ENCODE measurements at places on chromosomes 6 and 20.

GRCh38 chr6:113909224-113909856 is 52.2 kb downstream of the MARCKS start:
- DNase-seq = no peak

- DNase-seq = peak; percentile 85
These were observed 24.5 kb downstream of the ILRUN start for GRCh38 chr6:34671801-34672656.

DNA sequence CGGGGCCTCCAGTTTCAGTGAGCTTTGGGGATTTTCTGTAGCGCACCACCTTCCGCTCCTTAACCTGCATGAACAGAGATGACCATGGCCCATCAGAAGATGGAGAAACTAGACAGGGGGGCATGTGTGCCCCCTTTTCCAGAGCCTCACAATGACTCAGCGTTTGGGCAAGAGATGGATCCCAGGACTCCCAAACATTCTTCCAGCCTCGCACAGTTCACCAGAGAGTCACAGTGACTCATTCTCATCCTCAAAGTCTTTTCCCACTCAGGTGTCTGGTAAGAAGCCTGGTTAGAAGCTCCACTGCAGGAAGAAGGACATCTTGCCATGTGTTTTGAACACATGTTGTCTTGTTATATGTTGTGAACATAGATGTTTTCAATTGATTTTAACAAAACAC is 76.2 kb upstream of the FRMD1 start:
- DNase-seq = no peak

DNA sequence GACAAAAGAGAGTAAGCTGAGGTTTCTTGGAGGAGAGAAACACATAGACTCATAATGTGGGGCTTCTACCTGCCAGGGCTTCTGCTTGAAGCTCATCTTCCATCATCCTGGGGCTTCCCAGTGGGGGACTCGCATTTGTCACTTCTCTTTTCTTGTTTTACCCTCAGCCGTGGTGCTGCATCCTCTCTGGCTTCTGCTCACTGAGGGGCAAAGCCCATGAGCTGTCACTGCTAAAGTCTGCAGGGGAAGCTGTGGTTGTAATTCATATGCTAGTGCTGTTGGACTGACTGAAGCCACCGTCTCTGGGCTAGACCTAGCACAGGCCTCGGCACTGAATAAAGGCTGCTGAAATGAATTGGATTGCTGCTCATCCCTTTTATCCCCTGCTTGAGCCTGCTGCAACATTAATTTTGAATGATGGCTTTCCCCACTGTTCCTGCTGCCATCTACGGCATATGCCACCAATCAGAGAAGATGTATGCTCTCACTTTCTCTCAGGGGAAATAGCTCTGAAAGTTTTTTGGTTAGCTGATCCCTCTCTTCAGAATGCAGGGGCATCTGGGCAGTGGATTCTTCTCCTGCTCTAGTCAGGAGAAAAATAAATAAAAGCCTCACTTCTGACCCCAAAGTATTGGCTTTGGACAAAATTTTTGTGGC is 568.4 kb upstream of the MAP3K7 start:
- DNase-seq = no peak

DNA sequence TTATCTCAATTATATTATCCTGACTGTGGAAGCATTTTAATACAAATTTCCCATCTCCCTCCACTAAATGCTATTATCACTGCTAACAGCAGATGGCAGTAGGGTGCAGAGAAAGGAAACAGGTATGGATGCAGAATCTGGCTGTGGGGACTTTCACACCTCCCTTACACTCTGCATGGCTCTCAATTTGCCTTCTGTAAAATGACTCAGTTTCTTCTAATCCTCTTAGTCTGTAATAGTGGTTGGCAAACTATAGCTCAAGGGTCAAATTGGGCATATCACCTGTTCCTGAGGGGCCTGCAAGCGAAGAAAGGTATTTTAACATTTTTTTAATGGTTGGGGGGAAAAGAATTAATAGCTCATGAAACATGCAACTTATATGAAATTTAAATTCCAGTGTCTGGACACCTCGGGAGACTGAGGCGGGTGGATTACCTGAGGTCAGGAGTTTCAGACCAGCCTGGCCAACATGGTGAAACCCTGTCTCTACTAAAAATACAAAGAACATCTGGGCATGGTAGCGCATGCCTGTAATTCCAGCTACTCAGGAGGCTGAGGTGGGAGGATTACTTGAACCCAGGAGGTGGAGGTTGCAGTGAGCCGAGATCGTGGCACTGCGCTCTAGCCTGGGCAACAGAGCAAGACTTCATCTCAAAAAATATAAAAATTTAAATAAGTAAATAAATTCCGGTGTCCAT is 83.5 kb downstream of the ZMYND8 start:
- peak; percentile 64 for DNase-seq

GRCh38 chr6:37365791-37366190 is 12.0 kb downstream of the RNF8 start:
- no peak for DNase-seq

DNA sequence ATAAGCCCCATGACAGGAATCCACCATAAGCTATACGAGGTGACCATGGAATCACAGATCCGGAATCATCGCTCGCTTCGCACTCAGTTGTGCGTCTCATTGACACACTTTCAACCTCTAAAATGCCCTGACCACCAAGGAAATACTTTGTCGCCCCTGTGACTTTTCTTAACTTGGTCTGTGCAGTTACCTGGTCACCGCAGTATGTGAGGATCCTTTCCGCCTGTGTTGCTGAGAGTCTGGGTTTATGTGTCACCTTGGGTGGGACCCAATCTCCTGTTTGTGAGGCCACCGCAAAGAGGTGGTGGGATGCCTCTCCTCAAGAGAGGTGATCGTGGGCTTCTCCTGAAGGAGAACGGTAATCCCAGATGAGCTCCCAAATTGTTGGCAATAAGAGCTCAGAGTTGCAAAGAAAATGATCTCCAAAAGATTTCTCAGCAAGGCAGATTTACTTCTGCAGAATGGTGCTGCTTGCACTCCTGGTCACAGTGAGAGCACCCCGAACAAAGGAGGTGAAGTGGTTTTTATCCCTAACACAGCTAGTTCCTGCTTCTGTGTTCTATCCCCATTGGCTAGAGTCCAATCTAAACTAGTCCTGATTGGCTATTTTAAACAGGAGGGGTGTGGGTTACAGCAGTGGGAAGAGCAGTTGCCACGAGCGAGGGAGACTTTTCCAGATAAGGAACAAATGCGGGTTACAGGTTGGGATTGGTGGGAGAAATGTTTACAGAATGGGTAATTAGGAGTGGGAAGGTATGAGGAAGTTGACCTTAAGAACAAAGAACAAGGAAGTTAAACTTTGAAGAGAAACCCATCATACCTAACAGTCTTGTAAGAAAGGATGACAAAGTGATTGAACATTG is 9.1 kb upstream of the ZNFX1 start:
- DNase-seq = no peak

GRCh38 chr6:45310118-45310788 is 17.9 kb upstream of the RUNX2 start:
- DNase-seq = peak; percentile 20

DNA sequence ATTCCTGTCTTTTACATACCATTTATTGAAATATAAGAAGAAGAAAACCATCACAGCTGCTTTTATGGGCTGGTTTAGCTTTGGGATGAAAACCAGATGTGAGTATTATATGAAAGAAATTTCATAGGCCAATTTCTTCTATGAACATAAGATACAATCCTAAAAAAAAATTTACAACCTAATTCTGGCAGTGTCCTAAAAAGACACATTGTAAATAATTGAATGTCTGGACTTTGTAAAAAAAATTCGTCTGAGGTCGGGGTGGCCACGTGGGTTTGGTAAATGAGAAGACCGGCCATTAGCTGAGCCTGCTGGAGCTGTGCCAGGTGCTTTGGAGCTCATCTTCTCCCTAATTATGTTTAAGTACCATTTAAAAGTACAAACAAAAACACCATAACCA is 26.8 kb downstream of the DACT2 start:
- no peak for DNase-seq

- no peak for DNase-seq
These were observed 53.6 kb upstream of the PIM1 start for GRCh38 chr6:37116326-37116725.

DNA sequence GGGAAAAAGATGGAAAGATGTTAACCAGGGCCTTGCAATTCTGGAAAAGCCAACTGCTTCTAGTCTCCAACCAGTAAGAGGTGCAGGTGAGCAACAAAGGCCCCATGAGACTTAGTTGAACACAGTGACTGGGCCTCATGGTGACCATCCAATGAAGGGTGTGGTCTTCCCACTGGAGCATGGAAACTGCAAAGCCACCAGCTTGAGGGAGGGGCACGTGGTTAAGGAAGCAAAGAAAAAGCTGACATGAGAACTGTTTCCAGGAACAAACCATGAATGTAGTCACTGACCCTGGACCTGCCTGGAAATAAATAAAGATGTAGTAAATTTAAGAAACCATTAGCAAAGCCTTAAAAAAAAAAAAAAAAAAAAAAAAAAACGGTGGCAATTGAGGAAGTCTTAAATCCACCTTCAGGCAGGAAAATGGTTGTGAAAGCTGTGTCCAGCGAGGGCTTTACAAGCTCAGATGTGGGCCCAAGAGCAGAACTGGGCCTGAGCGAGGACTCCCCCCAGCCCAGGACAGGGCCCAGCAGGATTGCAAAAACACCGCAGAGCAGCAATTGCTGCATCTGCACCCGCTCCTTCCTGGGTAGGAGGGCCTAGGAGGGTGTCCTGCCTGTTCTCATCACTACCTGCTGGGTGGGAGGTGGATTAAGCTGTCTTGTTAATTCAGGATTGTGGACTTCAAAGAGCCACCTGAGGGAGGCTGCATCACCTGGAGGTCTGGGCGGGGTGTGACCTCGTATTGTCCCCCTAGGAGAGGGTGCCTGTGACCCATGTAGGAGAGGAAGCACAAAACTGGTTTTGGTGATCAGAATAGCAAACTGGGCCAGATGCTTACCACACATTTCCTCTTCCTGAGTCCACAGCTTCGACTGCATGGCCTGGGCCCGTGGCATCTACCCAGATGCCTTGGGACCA is 10.3 kb downstream of the GFRA4 start:
- DNase-seq = no peak

Data from activated CD4-positive, alpha-beta T cell treated with anti-CD3 and anti-CD28 coated beads for 36 hours (primary cell).